Thoracic aorta (tissue), 2 donors: ENCODE measurements at places on chromosomes 4 and X. TPM values are rescaled to one million over a fixed set of nuclear protein-coding genes. Genes with fewer than 3 reads are reported as not detected.

GRCh38 chrX:16708016-16708415 lies 4.5 kb downstream of the CTPS2 start:
- no peak for DNase-seq
- no peaks in the 10 kb centered on the region for H3K36me3 ChIP-seq
- H3K27me3 ChIP-seq, result no peaks in the 10 kb centered on the region
- no peak overlapping the region for H3K27ac ChIP-seq
- H3K4me3 ChIP-seq, result no peak overlapping the region

DNA sequence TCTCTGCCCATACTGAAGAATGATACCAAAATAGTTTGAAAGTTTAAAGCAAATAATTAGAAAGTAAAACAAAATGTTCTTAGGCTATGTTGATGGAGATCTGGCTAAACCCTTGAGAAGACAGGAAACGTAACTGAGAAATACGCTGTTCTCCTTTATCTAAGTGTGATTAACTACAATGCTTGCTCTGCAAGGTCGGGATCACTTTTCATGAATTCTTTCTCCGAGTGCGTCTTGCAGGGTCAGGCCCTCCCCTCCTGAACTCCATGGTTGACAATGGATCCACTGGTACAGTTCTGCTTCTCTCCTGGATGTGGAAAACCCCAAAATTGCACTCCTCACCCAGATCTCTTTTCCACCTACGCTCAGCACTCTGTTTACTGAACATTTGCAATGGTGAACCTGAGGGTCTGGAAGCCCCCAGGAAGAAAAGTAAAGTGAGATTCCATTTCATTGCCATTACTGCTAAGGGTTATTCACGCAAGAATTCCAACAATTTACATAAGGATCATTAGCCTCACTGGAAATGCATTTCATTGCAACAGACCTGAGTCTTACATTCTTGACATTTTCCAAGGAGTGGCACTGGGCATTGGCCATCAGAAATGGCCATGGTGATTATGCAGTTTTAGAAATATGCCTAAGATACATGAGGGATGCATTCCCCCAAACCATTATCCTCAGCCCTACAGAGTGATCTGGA lies 24.6 kb upstream of the WWC2 start:
- H3K27ac ChIP-seq, result no peak overlapping the region
- H3K36me3 ChIP-seq, result no peaks in the 10 kb centered on the region
- DNase-seq, result no peak
- no peak overlapping the region for H3K4me3 ChIP-seq

GRCh38 chr4:176635372-176636261 lies 157.1 kb downstream of the VEGFC start:
- no peak for DNase-seq
- no peak overlapping the region for H3K4me3 ChIP-seq
- H3K4me1 ChIP-seq, result no peaks in the 10 kb centered on the region
- no peaks in the 10 kb centered on the region for H3K27me3 ChIP-seq
- no peaks in the 10 kb centered on the region for H3K36me3 ChIP-seq

- no peaks in the 10 kb centered on the region for H3K27me3 ChIP-seq
- H3K4me1 ChIP-seq, result peaks cover 7% of the 10 kb centered on the region
- no peak for DNase-seq
- peak overlapping the region; percentile 74 for H3K27ac ChIP-seq
- H3K36me3 ChIP-seq, result no peaks in the 10 kb centered on the region
Measured at GRCh38 chr4:147361726-147362125, 119.2 kb upstream of the EDNRA start.

DNA sequence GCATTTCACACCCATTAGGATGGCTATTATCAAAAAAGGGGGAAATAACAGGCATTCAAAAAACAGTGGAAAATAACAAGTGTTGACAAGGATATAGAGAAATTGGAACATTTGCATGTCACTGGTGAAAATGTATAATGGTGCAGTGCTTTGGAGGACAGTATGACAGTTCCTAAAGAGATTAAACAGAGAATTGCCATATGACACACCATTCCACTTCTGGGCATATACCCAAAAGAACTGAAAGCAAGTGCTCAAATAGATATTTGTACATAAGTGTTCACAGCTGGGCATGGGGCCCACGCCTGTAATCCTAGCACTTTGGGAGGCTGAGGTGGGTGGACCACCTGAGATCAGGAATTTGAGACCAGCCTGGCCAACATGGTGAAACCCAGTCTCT lies 348.1 kb downstream of the NR3C2 start:
- no peaks in the 10 kb centered on the region for H3K4me1 ChIP-seq
- H3K4me3 ChIP-seq, result no peak overlapping the region
- peaks cover 8% of the 10 kb centered on the region for H3K36me3 ChIP-seq
- H3K27me3 ChIP-seq, result no peaks in the 10 kb centered on the region

DNA sequence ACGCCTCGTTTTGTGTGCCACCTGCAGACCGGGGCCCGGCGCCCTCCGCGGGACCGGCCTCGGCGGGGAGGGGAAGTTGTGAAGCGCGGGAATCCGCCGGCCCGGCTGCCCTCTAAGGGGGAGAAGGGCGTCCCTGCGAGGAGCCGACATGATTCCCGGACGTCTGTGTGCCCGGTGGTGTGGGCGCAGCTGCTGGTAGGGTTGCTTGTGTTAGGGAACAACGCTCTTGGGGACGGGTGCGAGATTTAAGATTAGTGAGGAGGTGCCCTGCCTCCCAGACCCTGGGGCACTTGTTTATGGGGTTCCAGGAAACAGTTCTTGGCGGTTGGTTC lies 627 bp downstream of the CDKN2AIP start:
- DNase-seq, result no peak
- H3K27ac ChIP-seq, result peak overlapping the region; percentile 98
- H3K36me3 ChIP-seq, result peaks cover 16% of the 10 kb centered on the region
- H3K27me3 ChIP-seq, result no peaks in the 10 kb centered on the region

- DNase-seq, result no peak
- H3K27ac ChIP-seq, result no peak overlapping the region
- no peaks in the 10 kb centered on the region for H3K36me3 ChIP-seq
- H3K4me3 ChIP-seq, result no peak overlapping the region
- no peaks in the 10 kb centered on the region for H3K27me3 ChIP-seq
Measured at GRCh38 chrX:111322231-111322855, 52.1 kb upstream of the CAPN6 start.

Gene SOWAHB
- 0.27 TPM for total RNA-seq

DNA sequence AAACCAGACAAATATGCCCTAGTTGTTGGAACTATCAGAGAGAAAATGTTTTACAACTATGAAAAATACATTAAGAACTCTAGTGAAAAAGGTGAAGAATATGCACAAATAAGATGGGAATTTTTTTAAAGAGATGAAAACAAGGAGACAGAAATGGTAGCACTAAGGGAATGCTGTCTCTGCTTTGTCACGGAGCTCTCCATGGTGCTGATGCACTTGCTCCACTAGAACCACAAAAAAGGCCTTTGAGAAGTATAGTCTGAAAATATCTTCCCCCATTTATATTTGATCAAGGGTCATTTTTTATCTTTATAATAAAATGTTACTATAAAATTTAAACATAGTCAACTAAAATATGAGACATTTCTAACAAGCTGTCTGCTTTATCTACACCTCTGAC lies 1655.5 kb upstream of the AGA start:
- H3K27ac ChIP-seq, result no peak overlapping the region
- H3K4me3 ChIP-seq, result no peak overlapping the region
- H3K27me3 ChIP-seq, result no peaks in the 10 kb centered on the region
- H3K36me3 ChIP-seq, result no peaks in the 10 kb centered on the region

- H3K36me3 ChIP-seq, result no peaks in the 10 kb centered on the region
- no peaks in the 10 kb centered on the region for H3K27me3 ChIP-seq
- H3K4me1 ChIP-seq, result no peaks in the 10 kb centered on the region
- no peak overlapping the region for H3K27ac ChIP-seq
Measured at GRCh38 chrX:91414713-91415112, 19.9 kb upstream of the PABPC5 start.

- no peaks in the 10 kb centered on the region for H3K27me3 ChIP-seq
- no peak overlapping the region for H3K27ac ChIP-seq
- no peak for DNase-seq
- H3K36me3 ChIP-seq, result no peaks in the 10 kb centered on the region
Measured at GRCh38 chr4:187451776-187452175, 543.8 kb upstream of the ZFP42 start.

DNA sequence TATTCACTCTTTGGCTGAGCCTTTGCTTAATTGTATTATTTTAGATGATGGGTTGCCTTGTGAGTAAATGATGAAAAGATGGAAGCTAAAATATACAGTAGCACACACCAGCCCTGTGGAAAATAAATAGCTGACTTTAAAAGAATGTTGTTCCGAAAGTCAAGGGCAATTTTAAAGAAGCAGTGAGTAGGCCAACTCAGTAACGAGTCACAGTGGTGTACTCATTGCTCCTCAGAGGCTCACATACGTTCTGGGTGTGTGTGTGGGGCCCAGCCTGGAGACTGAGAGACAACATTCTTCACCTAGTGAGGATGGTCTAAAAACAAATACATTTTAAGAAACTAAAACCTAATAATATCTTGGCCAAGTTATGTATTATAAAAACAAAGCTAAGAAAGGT lies 640.3 kb downstream of the TRIML1 start:
- DNase-seq, result no peak
- no peak overlapping the region for H3K4me3 ChIP-seq
- H3K36me3 ChIP-seq, result no peaks in the 10 kb centered on the region
- H3K4me1 ChIP-seq, result peaks cover 17% of the 10 kb centered on the region
- H3K27ac ChIP-seq, result no peak overlapping the region
- no peaks in the 10 kb centered on the region for H3K27me3 ChIP-seq

DNA sequence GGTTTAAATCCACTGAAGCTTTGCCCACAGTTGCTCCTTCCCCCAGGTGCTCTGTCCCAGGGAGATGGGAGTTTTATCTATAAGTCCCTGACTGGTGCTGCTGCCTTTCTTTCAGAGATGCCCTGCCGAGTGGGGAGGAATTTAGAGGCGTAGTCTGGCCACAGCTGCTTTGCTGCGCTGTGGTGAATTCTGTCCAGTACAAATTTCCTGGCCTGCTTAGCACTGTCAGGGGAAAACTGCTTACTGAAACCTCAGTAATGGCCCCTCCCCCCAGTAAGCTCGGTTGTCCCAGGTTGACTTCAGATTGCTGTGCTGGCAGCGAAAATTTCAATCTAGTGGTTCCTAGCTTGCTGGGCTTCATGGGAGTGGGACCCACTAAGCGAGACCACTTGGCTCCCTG lies 40.1 kb downstream of the UGT2B17 start:
- H3K36me3 ChIP-seq, result no peaks in the 10 kb centered on the region
- no peaks in the 10 kb centered on the region for H3K4me1 ChIP-seq
- H3K27me3 ChIP-seq, result no peaks in the 10 kb centered on the region
- H3K4me3 ChIP-seq, result no peak overlapping the region

Gene MAGEE1
- 3.2 TPM for total RNA-seq

Gene WWC2
- 21.1 TPM for total RNA-seq

Gene MAOB
- 24.6 TPM for total RNA-seq

Gene DSPP
- total RNA-seq, result not detected

Gene EDA
- total RNA-seq, result 2.0 TPM

GRCh38 chrX:9882669-9883446 lies 84.3 kb upstream of the CLDN34 start:
- no peaks in the 10 kb centered on the region for H3K4me1 ChIP-seq
- H3K27ac ChIP-seq, result no peak overlapping the region
- H3K36me3 ChIP-seq, result no peaks in the 10 kb centered on the region
- no peak for DNase-seq
- no peak overlapping the region for H3K4me3 ChIP-seq

- no peaks in the 10 kb centered on the region for H3K27me3 ChIP-seq
- H3K27ac ChIP-seq, result no peak overlapping the region
- H3K4me3 ChIP-seq, result no peak overlapping the region
- H3K4me1 ChIP-seq, result no peaks in the 10 kb centered on the region
Measured at GRCh38 chrX:39459952-39460351, 637.8 kb downstream of the BCOR start.
